ENCODE measurements at places on chromosomes 6 and 20.

DNA sequence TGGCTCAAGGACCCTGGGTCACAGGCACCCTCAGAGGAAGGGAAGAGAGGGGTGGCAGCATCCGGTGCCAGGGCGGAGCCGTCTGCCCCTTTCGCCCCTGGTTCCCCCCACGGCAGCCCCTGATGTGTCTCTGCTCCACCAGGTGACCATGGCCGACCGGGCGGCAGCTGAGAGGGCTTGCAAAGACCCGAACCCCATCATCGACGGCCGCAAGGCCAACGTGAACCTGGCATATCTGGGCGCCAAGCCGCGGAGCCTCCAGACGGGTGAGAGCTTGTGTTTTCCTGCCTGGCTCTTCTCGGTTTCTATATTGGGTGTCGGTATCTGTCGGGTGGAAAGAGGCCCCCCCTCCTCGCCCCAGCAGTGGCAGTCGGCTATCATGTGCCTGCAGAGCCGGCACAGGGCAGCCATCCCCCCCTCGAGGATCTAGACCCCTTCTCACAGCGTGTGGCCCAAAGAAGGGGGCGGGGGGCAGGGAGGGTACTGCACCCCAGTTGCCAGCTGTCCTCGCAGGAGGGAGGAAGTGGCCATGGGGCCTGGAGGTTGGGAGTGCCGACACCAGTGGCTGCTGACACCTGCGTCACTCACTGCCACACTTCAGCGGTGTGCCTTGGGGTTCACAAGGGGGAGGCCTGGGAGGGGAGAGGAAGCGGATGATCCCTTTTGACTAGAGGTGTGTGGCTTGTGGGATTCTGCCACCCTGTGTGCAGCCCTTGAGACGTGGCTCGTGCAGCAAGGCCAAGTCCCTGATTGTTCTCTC, 1.5 kb downstream of the RBM38 start:
- no peak for DNase-seq

GRCh38 chr6:162538643-162539064, 188.9 kb downstream of the PRKN start:
- no peak for DNase-seq

- peak; percentile 32 for DNase-seq
Observed at GRCh38 chr20:10652660-10653261, 21.0 kb downstream of the JAG1 start.

- DNase-seq: no peak
Observed at GRCh38 chr6:143928853-143929252, 64.6 kb downstream of the ZC2HC1B start.

DNA sequence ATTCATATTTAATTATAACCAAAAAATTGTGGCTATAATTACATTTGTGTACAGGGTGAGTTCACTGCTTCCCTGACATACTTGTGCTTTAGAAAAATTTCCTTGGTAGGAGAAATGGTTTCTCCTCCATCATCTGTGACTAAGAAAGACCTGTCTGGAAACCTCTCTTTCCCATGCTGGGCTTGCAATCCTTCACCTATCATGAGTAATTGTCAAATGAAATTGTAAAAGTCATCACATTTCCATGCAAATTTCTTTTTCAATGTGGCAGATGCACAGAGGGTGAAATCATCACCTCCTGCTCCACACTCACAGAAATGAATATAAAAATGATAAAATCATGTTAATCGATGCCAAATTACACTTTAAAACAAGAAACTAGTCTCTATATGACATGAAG, 1.5 kb upstream of the SIRPB1 start:
- DNase-seq: no peak

DNA sequence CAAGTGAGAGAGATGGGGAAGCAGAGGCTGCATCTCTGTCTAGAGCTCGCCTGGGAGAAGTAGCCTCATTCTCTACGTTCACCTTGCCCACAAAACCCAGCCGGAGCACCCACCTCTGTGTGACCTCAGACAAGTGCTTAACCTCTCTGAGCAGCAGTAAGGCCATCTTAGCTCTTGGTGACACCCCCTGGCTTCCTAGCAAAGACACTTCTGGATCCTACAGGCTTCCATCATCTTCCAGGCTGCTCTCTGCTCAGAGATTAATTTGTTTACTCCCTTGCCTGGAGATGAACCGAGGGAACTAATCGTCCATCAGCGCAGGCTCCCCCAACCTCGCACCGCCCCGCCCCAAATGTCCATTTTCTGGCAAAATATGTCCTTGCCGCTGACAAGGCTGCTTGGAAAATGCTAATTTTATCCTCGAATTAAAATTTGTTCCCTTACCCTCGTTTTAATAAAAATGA, 24.0 kb upstream of the CTNNBL1 start:
- DNase-seq: no peak

GRCh38 chr6:159359581-159360297, 190.5 kb downstream of the FNDC1 start:
- no peak for DNase-seq

- no peak for DNase-seq
Observed at GRCh38 chr6:6317386-6317785, 3.1 kb downstream of the F13A1 start.

DNA sequence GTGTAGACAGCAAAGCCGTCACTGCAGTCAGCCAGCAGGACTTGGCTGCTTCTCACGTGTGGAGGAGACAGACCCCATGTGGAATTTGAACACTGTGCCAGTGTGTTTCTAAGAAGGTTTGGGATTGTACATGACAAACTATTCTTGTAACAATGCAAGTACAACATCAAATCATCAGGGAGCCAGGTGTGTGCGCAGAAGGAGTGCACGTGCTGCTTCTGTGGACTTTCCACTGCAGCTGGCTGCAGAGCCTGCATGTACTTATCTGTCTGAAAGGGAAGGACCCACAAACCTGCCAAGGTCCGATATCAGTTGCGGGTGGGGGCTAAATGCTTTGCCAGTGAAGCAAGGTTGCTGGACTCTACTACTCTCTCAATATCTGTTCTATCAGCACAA, 211.6 kb downstream of the WDR27 start:
- no peak for DNase-seq

GRCh38 chr6:10170816-10171215, 244.1 kb downstream of the TFAP2A start:
- no peak for DNase-seq

DNA sequence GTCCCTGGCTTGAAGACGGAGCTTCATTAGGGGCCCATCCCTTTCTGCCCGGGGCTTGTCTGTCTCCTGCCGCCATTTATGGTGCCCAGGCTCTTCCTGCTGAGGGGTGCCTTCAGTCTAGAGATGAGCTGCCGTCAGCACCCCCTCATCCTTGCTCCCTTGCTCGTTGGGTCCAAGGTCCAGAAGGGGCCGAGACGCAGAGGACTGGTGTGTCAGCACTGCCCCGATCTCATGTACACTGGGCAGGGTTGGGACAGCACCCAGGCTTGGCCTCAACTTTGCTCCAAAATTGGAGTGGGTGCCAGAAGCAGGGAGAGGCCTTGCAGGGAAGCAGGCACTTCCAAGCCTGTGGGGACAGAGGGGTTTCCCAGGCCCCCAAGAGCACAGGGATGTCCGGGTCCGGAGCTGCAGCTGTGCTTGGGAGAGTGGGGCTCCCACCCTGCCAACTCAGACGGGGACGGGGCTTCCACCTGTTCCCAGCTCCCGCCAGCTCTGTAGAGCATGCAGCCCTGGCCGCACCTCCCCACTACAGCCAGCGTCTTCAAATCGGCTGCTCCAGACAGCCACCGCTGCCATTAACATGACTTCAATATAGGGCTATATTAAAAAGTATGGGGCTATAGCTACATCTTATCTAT, 488.8 kb downstream of the TENT5A start:
- no peak for DNase-seq

GRCh38 chr6:35719830-35720733, 16.8 kb upstream of the ARMC12 start:
- DNase-seq: no peak

- peak; percentile 77 for DNase-seq
Observed at GRCh38 chr20:48523191-48523995, 304.4 kb downstream of the PREX1 start.

DNA sequence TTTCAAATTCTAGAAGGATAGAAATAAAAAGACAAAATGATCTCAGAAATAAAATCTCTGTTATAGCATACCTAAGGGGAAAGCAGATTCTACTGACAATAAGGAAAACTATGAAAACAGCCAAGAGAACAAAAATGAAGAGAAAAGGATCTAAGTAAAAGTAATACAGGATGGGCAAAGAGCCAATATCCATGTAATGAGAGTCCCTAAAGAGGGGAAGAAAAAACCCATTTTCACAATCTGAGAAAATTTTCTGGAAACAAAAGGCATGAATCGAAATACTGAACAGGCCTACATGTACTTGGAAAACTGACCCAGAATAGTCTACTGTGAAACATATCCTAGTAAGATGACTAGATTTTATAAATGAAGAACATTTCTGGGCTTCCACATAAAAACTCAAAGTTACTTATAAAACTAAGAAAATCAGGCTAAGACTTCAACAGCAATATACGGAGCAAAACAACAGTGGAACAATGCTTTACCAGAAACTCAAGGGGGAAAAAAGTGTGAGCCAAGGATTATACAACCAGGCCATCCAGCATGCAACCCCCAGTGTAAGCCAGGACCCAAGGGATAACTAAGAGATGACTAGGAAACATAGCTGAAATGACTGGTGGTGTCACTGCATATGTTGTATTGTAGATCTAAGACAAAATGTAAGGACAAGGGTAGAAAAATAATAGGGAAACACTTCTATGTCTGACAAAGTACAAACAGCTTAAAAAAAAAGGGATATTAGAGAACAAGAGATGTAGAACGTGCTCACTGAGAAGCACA, 10.2 kb downstream of the NAPB start:
- no peak for DNase-seq

- DNase-seq: peak; percentile 67
Observed at GRCh38 chr20:45044084-45044573, 56.8 kb downstream of the KCNS1 start.

All from A172 (cell line).